Gastroesophageal sphincter (tissue), 4 donors: ENCODE measurements at places on chromosomes 5 and 9.

DNA sequence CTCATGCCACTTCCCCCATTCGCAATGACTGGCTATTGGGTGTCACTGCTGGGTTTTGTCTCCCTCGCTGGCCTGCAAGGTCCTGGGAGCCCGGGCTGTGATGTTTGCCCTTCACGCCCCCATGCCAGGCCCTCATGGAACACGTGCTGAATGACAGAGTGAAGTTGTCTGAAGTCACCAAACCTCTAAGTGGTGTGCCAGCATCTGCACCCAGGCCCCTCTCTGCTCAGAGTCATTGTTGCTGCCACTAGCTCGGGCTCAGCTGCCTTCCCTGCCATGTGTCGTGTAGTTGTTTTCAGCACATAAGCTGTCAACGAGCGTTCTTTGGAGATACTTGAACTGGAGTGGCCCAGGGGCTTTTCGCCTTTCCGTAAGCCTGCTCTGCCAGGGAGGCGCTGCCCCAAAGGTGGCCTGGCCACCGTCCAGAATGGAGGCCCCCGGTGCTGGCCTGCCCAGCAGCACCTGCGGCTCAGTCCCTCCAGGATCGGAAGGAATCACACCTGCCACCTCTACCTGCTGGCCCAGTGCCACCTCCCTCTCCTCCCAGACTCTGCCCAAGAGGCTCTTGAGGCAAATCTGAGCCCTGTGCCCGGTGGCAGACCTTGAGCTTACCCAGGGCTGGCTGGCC is 250.1 kb downstream of the PBX3 start:
- ATAC-seq = no peak
- no peaks in the 10 kb centered on the region for H3K36me3 ChIP-seq
- no peak overlapping the region for H3K4me3 ChIP-seq

- no peak for ATAC-seq
- no peak overlapping the region for H3K27ac ChIP-seq
- no peaks in the 10 kb centered on the region for H3K36me3 ChIP-seq
- H3K4me3 ChIP-seq = no peak overlapping the region
- H3K27me3 ChIP-seq = no peaks in the 10 kb centered on the region
Observed at GRCh38 chr5:158273035-158273434, 414.1 kb upstream of the CLINT1 start.

- H3K36me3 ChIP-seq = no peaks in the 10 kb centered on the region
Observed at GRCh38 chr5:77651343-77651742, 12.8 kb upstream of the OTP start.

GRCh38 chr5:73918791-73919221 is 292.8 kb downstream of the ARHGEF28 start:
- H3K4me1 ChIP-seq = no peaks in the 10 kb centered on the region
- H3K27me3 ChIP-seq = no peaks in the 10 kb centered on the region
- H3K36me3 ChIP-seq = no peaks in the 10 kb centered on the region
- no peak overlapping the region for H3K4me3 ChIP-seq
- ATAC-seq = no peak

GRCh38 chr5:109645707-109646192 is 44.0 kb upstream of the MAN2A1 start:
- H3K27me3 ChIP-seq = no peaks in the 10 kb centered on the region
- no peak for ATAC-seq
- no peaks in the 10 kb centered on the region for H3K36me3 ChIP-seq
- no peaks in the 10 kb centered on the region for H3K4me1 ChIP-seq
- no peak overlapping the region for H3K4me3 ChIP-seq

- no peaks in the 10 kb centered on the region for H3K36me3 ChIP-seq
- peaks cover 85% of the 10 kb centered on the region for H3K4me1 ChIP-seq
- ATAC-seq = peak; percentile 47
Observed at GRCh38 chr9:129934780-129935179, 99.5 kb downstream of the USP20 start.

DNA sequence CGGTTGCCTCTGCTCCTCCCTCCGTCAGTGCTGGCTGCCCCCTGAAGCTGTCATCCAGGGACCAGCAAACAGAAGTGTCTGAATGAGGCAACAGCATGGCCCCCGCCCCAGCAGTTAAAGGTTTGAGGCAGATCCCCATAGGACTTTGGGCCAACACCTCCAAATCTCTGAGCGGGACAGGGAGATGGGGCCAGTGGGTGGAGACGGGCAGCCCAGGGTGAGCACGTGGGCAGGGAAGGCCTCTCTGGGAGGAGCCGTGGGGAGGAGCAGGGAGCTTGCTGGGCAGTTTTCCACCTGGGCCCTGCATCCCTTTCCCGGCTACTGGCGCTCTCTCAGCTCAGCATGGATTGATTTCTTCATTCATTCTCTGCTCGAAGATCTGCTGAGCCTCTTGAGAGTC is 39.1 kb upstream of the NOTCH1 start:
- no peak overlapping the region for H3K4me3 ChIP-seq
- H3K36me3 ChIP-seq = no peaks in the 10 kb centered on the region
- H3K27me3 ChIP-seq = peaks cover 7% of the 10 kb centered on the region
- peak; percentile 55 for ATAC-seq
- no peaks in the 10 kb centered on the region for H3K4me1 ChIP-seq

DNA sequence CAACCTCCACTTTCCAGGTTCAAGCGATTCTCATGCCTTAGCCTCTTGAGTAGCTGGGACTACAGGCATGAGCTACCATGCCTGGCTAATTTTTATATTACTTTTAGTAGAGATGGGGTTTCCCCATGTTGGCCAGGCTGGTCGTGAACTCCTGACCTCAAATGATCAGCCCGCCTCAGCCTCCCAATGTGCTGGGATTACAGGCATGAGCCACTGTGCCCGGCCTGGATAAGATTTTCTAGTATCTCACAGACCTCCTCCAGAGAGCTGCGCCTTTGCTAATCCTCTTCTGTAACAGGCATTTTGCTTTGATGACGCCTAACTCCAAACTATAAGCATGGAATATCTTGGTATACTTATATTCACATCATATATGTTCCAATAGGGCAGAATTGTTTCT is 99.4 kb downstream of the FSTL4 start:
- no peaks in the 10 kb centered on the region for H3K36me3 ChIP-seq
- no peaks in the 10 kb centered on the region for H3K4me1 ChIP-seq
- peaks cover 12% of the 10 kb centered on the region for H3K27me3 ChIP-seq
- ATAC-seq = no peak
- H3K4me3 ChIP-seq = no peak overlapping the region
- H3K27ac ChIP-seq = no peak overlapping the region

DNA sequence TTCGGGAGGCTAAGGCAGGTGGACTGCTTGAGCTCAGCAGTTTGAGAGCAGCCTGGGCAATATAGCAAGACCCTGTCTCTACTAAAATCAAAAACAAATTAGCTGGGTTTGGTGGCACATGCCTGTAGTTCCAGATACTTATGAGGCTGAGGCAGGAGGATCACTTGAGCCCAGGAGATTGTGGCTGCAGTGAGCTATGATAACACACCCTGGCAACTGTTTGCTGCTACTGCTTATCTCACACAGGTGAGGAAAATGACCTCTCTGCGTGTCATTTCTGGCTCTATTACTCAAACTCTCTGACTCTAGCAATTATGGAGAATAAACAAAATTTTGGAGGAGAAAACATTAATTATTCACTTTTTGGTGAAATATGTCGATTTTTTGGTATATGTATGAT is 45.3 kb upstream of the TMC1 start:
- H3K36me3 ChIP-seq = no peaks in the 10 kb centered on the region
- no peaks in the 10 kb centered on the region for H3K27me3 ChIP-seq
- ATAC-seq = no peak
- no peak overlapping the region for H3K4me3 ChIP-seq
- H3K4me1 ChIP-seq = peaks cover 18% of the 10 kb centered on the region
- H3K27ac ChIP-seq = no peak overlapping the region

- peaks cover 2% of the 10 kb centered on the region for H3K36me3 ChIP-seq
- no peak overlapping the region for H3K27ac ChIP-seq
- no peaks in the 10 kb centered on the region for H3K27me3 ChIP-seq
- no peak for ATAC-seq
Observed at GRCh38 chr5:154058055-154059038, 19.6 kb downstream of the MFAP3 start.

- ATAC-seq = no peak
- no peaks in the 10 kb centered on the region for H3K27me3 ChIP-seq
- no peak overlapping the region for H3K4me3 ChIP-seq
- no peaks in the 10 kb centered on the region for H3K4me1 ChIP-seq
- no peak overlapping the region for H3K27ac ChIP-seq
- no peaks in the 10 kb centered on the region for H3K36me3 ChIP-seq
Observed at GRCh38 chr9:30967476-30967875, 1417.0 kb upstream of the ACO1 start.

- H3K27ac ChIP-seq = no peak overlapping the region
- no peaks in the 10 kb centered on the region for H3K36me3 ChIP-seq
- ATAC-seq = no peak
- H3K4me1 ChIP-seq = no peaks in the 10 kb centered on the region
- no peaks in the 10 kb centered on the region for H3K27me3 ChIP-seq
Observed at GRCh38 chr5:37988454-37989046, 148.7 kb upstream of the GDNF start.

GRCh38 chr5:32089146-32090000 is 84.7 kb downstream of the GOLPH3 start:
- ATAC-seq = no peak
- no peaks in the 10 kb centered on the region for H3K27me3 ChIP-seq
- peaks cover 5% of the 10 kb centered on the region for H3K4me1 ChIP-seq
- H3K4me3 ChIP-seq = no peak overlapping the region
- peaks cover 42% of the 10 kb centered on the region for H3K36me3 ChIP-seq

GRCh38 chr5:34652466-34652865 is 3.7 kb upstream of the RAI14 start:
- H3K4me3 ChIP-seq = no peak overlapping the region
- no peak for ATAC-seq
- H3K27me3 ChIP-seq = no peaks in the 10 kb centered on the region
- no peaks in the 10 kb centered on the region for H3K36me3 ChIP-seq
- H3K27ac ChIP-seq = peak overlapping the region; percentile 35

DNA sequence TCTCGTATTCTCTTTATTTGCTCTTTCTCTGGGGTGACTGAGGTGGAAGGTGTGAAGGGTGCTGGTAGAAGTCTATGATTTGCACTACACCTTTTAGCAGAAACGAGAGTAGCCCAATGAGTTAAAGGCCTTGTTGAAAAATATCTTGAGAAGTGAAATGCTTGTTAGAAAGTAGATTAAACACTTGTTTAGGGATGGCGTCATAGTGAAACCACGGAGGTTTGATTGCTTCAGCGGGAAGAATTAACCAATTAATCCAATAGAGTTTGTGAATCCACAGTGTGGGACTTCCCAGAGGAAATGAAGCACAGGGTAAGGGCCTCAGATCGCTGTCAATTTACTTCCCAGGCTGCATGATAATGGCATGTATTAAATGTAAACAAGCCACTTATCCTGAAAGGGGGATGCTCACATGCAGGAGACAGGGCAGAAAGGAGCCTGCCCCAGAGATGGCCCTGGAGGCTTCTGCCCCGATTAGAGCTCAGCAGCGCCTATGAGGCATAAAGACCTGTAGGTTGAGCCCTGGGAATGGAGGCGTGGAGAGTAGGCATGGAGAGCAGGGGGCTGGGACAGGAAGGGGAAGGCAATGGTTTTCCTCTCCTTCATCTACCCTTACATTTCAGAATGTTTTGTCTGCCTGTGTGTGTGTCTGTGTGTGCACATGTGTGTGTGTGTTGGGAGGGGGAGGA is 1.5 kb downstream of the FAM170A start:
- H3K27ac ChIP-seq = no peak overlapping the region
- no peaks in the 10 kb centered on the region for H3K36me3 ChIP-seq
- H3K4me3 ChIP-seq = no peak overlapping the region
- H3K27me3 ChIP-seq = no peaks in the 10 kb centered on the region
- ATAC-seq = no peak

DNA sequence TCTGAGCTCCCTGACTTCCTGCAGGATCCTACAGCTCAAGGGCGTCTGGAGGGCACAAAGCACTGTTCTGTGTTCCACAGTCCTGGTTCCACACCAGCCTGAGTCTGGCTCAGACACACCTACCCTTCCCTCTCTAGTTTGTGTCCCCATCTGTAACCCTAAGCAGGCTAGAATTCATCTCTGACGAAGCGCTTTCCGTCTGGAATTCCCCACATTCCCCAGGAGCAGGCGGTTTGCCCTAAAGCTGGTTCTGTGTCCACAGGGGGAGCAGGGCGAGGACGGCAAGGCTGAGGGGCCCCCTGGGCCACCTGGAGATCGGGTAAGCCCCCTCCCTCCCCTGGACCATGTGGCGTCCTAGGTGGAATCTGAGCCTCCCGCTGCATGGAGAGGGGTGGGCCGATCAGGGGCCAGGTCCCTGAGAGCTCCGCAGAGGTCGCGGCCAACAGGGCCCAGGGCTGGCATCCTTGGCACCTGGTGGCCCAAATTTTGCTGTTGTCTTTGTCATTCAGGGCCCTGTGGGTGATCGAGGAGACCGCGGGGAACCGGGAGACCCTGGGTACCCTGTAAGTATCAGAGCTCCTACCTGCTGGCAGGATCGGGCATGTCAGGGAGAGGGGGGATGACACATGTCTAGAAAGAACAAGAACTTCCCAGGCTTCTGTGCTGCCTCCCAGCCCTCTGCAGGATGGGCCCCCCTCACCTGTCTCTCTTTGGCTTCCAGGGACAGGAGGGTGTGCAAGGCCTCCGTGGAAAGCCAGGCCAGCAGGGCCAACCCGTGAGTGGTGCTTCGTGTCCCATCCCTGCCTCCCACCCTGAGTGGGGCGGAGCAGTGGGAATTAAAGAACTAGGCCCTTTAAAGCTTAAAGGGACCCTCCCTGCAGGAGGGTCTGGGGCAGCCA is 34.5 kb upstream of the ORM1 start:
- H3K36me3 ChIP-seq = no peaks in the 10 kb centered on the region
- no peak overlapping the region for H3K27ac ChIP-seq
- H3K4me1 ChIP-seq = no peaks in the 10 kb centered on the region
- H3K27me3 ChIP-seq = no peaks in the 10 kb centered on the region

DNA sequence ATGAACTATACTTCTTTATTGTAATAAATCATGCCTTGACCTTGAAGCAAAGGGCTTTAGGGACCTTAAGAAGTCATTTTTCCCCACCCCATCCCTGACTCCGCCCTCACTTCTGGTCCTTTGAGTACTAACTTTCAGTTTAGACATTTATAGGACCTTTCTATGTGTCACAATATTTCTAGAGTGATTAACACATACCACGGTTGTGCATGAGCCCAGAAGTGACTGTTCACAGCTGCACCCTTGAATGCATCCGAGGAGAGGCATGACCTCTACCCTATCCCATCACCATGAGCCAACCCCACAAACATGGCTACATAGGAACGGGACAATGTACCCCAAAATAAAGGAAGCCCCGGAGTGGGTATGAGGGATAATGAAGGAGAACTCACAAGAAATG is 160.3 kb downstream of the HSD17B3 start:
- H3K4me3 ChIP-seq = no peak overlapping the region
- H3K27me3 ChIP-seq = no peaks in the 10 kb centered on the region
- ATAC-seq = no peak

- no peaks in the 10 kb centered on the region for H3K27me3 ChIP-seq
- no peak overlapping the region for H3K4me3 ChIP-seq
- H3K36me3 ChIP-seq = no peaks in the 10 kb centered on the region
- no peak overlapping the region for H3K27ac ChIP-seq
Observed at GRCh38 chr5:59727186-59727585, 166.3 kb downstream of the PDE4D start.

- no peaks in the 10 kb centered on the region for H3K27me3 ChIP-seq
- no peak overlapping the region for H3K27ac ChIP-seq
- no peak for ATAC-seq
Observed at GRCh38 chr5:59487772-59488729, 405.5 kb downstream of the PDE4D start.
